AG09319 (cell line): ENCODE measurements at places on chromosomes 5 and 9.

DNA sequence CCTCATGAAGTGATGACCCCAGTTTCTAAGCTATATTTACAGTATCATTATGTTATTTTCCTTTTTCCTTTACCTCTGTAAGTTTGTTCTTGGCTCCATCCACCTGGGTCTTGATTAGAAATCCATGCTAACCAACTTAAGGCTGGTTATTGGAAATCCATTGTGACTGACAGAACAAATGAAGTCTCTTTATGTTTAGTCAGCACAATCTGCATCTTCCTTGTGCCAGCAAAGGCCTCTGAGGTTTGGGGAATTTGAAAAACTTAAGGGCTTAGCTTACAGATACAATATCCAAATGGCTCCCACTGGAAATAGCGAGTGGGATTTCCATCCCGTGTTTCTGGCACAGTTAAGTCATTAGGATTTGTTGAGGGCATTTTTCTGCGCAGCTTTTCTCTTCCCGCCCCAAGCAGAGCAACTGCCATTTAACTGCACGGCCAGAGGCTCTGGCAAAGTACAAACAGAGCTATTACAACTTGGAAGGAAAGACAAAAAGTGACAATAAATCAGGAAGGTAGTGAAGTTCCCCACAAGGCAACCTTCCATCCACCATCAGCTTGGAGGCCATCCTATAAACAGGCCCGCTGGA is 64.2 kb downstream of the DCP2 start:
- DNase-seq, result no peak

- DNase-seq, result no peak
These were observed 85.6 kb downstream of the DAB2IP start for GRCh38 chr9:121736934-121737462.

GRCh38 chr9:5832071-5832537 is 813 bp downstream of the ERMP1 start:
- no peak for DNase-seq

DNA sequence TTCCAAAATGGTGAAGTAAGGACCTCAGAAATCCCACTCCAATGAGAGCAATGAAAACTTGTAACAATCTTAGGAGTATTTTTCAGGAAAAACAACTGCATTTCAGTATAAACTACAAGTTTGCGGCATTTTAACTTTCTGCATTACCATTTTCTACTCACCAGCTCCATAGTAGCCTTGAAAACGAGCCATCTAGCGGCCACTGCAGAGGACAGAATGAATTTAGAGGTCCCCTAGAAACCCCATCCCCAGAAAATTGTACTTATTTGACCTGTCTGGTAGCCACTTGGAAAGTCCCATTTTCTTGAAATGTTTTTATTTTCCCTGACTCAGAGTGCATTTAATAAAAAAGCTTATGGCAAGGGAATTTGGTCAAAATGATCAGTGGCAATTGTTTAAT is 205.4 kb upstream of the ITGA1 start:
- DNase-seq, result no peak

DNA sequence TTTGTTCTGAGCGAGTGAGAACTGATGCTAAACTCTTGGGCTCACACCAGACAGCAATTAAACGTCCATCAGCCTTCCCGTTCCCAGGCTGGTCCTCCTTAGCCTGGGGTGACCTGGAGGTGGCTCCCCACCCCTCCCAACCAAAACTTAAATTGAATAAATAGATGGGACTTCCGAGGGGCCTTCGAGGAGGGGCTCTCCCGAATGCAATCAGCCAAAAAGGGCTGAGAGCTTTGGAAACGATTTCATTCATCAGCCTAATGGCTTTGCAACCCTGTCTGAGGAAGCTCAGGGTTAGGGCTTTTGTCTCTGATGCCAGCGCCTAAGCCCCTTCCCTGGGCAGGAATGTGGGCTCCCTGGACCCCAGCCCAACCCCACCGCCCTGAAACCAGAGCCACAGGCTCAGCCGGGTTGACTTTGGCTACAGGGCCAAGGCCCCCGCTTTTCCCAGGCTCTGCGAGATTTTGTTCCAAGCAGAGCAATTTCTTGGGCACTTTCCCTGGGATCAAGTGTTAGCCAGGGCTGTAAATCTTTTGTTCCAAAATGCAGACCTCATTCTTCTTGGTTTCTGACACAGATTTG is 29.2 kb downstream of the LHX3 start:
- no peak for DNase-seq

GRCh38 chr9:33125461-33125860 is 41.7 kb downstream of the B4GALT1 start:
- DNase-seq, result no peak

DNA sequence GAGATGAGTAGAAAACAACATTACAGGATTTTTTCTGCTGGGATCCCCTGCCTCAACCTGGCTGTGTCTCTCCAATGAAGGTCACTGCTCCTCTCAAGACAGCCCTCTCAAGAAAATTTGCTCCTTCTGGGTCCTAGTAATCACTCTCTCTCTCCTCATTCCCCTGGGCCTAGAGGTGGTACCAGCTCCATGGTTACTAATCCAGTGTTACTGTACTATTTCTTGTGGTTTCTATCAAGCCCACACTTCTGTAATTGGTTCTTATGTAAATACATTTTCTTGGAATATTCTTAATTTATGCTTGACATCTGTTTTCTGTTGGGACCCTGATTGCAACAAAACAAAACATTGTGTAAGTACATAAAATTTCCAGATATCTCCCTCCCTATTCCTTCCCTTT is 123.8 kb upstream of the RORB start:
- DNase-seq, result no peak

DNA sequence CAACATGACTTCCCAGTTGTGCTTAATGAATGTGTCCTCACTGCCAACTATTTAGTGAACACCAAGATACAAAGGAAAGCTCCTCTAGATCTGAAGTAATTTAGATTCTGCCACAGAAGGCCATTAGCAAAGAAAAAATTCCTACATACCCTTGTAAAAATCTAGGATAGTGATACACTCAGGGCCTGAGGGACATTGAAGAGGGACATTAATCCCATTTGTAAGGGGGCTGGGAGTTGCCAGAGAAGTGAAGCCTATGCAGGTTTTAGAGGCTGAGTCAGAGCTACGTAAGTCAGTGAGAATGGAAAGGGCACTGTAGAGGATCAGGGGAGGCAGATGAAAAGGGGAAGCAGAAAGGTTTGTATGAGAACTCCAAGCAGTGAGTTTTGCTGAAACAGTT is 286.9 kb upstream of the TARS1 start:
- no peak for DNase-seq

- no peak for DNase-seq
These were observed 99.4 kb upstream of the TARS1 start for GRCh38 chr5:33341351-33341750.

- no peak for DNase-seq
These were observed 6.5 kb downstream of the ADAMTS16 start for GRCh38 chr5:5146530-5147160.

DNA sequence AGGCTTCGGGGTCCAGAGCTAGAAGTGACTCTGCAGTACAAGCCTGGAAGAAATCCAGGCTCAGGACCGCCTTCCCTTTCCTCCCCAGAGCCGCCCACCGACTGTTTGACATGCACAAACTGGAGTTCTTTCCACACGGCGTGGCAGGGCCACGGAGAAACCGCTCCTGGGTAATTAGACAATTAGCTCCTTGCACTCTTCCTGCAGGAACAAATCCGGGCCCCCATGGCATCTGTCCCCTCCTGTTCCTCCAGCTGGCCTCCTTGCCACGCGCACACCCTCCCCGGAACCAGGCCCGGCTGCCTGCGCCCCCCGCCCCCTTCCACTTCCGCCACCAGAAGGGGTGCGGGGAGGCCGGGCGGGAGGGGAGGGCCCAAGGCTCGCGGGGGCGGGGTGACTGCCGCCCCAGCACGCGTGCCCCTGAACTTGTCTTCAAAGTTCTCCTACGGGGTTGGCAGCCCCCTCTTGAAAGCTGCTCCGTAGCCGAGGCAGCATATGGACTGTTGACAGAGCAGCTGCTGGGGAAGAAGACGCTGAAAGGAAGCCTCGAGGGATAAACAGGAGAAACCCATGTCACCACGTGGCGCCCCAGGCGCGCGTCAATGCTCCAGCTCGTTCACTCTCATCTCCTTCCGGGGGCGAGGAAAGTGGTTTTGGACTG is 74.3 kb downstream of the SEC61B start:
- no peak for DNase-seq

DNA sequence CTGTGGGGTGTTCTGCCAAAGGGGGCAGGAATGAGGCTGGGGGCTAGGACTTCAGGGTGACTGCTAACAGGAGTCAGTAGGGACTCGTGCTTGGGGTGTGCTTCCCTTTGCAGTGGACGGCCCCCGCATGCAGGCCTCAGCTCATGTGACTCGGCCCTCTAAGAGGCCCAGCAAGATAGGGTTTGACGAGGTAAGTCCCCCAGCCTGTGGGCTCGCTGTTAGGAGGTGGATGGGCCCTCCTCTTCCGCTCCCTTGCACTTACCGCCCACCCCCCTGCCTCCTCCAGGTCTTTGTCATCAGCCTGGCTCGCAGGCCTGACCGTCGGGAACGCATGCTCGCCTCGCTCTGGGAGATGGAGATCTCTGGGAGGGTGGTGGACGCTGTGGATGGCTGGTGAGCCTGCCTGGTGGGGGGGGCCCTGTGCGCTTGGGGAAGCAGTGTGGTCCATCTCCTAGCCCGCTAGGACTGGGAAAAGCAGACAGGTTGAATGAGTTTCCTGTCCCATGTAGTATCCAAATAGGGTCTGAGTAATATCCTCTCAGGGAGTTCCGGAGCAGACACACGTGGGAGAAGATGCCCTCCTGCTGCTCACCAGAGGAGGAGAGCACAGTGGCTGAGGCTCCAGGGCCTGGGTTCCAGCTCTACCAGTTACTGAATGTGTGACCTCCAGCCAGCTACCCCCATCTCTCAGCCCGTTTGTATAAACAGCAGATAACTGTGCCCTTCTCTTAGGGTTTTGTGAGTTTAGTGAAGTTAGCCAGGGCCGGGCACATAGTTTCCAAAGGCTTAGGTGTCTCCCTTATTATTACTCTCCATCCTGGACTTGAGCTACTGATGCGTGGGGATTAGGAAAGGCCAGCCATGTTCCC is 8.2 kb downstream of the CERCAM start:
- no peak for DNase-seq

- DNase-seq, result no peak
These were observed 29.8 kb upstream of the GNE start for GRCh38 chr9:36288070-36288469.

DNA sequence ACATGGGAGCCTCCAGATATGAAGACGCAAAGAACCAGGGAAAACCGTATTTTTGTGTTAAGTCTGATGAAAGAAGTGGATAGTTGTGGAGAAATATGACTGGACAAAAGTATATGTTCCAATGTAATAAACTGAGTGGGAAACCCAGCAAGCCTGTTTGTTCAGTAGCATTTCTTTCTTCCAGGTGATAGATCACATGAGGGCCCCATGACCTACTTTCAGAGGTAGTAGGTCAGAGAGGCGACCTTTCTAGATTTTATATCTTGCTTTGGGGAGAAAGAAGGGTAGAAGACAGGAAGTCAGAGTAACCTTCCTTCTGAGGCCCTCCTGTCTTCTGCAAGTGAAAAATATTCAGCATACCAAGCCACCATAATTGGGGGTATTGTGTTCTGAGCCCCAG is 31.5 kb downstream of the CCDC171 start:
- no peak for DNase-seq

- DNase-seq, result peak; percentile 25
These were observed 123.6 kb upstream of the SLC1A3 start for GRCh38 chr5:36482812-36483211.

DNA sequence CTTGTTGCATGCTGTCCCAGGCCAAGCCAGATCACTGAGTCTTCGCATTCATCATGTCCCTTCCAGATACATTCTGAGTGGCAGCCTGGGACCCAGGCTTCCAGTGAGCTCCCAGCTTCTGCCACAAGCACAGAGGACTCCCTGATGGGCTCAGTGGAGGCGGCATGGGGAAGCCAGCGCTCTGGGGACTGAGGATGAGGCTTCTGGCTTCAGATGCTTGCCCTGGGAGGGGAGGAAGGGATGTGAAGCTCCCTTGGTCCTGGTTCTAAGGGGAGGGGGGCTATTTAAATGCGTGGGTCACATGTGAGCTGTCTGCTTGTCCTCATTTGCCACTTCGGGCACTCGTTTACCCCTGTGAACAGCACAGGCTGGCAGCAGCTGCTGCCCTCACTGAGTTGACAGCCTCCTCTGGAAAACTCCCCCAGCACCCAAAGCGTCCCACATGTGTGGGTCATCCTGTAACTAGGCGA is 174.0 kb downstream of the NR3C1 start:
- no peak for DNase-seq

DNA sequence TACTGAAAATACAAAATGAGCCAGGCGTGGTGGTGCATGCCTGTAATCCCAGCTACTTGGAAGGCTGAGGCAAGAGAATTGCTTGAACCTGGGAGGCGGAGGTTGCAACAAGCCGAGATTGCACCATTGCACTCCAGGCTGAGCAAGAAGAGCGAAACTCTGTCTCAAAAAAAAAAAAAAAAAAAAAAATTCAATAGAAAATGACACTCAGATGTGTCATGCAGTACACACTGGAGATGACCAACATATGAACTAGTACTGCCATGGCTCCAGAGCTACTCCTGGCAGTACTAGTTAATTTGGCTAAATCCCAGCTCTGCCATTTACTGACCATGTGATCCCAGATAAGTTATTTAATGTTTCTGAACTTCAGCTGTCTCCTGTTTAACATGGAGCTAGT is 7.3 kb downstream of the ATOX1 start:
- DNase-seq, result no peak

DNA sequence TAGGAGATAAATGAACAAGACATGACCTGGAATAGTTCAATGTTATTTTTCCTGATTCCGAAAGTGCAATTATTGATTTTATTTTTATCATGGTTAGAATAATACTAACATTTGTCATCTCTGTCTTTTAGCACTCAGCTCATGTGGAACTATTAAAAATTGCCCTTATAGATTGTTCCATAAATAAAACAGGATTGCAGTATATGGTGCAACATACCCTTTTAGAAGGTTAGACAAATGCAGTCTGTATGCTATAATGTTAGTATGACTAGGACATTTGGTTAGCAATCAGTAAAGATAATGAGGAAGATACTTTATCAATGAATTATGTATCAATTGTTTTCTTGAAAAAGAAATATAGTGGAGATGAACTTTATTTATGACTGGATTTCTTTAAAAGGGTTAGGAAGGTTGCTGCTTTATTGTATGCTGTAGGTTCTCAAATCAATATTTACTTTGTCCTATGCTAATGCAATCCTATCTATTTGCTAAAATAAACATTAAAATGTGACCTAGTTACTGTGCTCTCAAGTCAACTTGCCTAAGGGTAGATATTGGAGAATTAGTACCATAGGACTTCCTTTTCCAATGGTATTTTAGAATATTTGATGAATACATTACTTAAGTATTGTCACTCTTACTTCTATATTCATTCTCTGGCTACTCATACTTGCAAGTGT is 348.9 kb upstream of the ISL1 start:
- DNase-seq, result no peak

DNA sequence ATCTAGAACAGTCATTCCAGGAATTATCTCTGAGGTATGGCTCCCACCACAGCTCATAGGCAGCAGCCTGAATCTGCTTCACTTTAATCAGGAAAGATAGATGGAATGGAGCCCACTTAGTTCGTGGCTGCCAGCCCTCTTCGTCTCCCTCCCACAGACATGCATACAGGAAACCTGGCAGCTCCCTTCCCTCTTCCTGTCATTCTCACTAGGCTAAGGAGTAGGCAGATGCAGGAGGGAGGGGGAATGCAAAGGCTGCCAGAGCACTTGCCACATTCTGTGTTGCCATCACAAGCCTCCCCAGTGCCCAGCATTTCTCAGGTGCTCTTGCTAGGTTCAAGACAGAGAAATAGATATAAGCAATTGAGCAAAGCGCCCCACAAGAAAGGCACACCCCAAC is 378.9 kb downstream of the ELAVL2 start:
- DNase-seq, result no peak

- DNase-seq, result no peak
These were observed 4.5 kb downstream of the ELAVL2 start for GRCh38 chr9:23821375-23822181.
